NCI-H187 treated with DMSO at 0.1 percent for 48 hours (cell line): ENCODE measurements at places on chromosomes 12 and 14.

- no peak for DNase-seq
Measured at GRCh38 chr12:116492703-116493324, 66.4 kb upstream of the MAP1LC3B2 start.

DNA sequence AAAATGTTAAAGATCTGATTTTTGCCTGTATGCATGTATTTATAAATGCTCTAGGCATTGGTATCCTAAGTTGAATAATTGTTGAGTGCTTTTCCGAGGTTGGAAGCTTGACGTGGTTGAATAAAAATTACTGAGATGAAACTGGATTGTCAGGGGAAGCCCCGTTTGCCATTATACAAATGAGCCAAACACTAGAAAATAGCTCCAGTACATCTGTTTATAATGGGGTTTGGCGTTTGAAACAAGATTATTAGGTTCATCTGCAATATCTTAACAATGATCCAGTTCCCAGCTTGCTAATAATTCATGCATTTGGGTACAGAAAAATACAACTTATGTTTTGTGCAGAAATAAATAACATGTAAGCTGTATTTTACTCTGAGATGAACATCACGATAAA is 789.6 kb downstream of the GALC start:
- no peak for DNase-seq

DNA sequence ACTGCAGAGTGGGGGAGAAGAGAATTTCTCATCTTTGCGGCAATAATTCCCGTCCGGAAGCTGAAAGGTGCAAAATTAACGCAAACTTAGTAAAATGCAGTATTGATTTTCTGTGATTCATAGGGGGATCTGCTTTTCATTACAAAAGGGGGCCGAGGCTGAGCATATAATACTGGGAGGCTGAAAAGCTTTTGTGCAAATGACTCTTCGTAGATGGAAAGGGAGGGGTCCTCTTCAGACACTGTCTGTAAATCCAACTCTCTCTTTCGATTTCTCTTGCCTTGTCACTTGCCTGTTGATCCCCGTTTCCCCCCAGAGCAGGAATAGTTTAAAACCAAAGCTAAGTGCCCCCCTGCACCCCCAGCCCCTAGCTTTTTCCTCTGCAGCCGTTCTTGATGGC is 258.2 kb downstream of the VRK1 start:
- no peak for DNase-seq

DNA sequence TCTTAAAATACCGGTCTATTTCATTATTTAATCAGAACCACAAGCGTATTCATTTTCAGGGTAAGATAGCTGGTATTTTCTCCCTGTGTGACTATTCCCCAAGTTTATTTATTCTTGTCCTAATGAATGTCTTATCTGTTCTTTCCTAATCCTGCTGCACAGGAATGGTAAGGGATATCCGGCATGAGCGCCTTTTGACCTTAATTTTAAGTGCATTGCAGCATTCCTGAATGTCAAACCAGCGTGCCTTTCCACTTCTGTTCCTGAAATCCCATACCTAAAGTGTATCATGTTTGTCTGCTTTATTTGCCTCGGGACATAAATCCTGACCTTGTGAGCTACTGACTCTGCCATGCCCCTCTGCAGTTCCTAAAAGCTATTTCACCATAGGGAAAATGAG is 1713.2 kb upstream of the FLRT2 start:
- no peak for DNase-seq

- DNase-seq, result no peak
Measured at GRCh38 chr12:124717318-124717717, 146.3 kb downstream of the SCARB1 start.
